ENCODE measurements at places on chromosomes 16 and 17. TPM values are rescaled to one million over a fixed set of nuclear protein-coding genes. Genes with fewer than 3 reads are reported as not detected.

- no peak for DNase-seq
Measured at GRCh38 chr17:19510903-19511302, 22.8 kb upstream of the SLC47A1 start.

GRCh38 chr17:6064868-6065267, 5.3 kb upstream of the WSCD1 start:
- no peak for DNase-seq

DNA sequence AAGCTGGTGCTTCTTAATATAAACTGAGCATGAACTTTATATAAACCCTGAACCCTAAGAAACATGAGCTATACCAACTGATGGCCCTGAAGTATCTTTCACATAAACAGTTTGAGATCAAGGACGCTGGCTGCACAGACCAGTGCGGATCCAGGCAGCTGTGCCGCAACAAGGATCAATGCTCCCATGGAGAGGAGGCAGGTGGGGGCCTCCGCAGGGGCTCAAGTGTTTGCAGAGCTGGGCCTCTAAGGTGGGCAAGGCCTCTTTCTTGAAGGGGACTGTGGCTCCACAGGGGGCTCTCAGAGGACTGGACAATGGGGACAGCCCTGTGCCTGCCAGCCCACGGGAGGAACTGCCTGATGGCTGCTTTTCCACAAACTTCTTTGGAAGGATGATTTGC, 46.0 kb downstream of the NDEL1 start:
- no peak for DNase-seq

DNA sequence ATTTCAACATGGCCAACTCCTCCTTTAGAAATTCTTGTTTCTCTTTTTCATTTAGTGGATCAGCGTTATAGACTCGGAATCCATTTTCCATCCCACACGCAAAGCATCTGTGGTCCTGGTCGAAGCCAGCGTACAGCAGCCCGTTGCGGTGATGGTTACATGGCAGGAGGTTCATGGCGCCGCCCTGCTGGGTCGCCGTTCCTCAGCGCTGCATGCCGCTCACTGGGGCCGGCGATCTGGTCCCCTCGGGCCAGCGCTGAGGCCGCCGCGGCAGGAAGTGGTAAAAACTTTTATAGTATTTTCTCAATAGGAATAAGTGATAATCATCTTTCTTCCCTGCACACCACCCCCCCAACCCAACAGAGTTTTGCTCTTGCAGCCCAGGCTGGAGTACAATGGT, 29.9 kb upstream of the RHOT1 start:
- no peak for DNase-seq

- DNase-seq: no peak
Measured at GRCh38 chr17:39183045-39183444, 14.4 kb downstream of the CACNB1 start.

DNA sequence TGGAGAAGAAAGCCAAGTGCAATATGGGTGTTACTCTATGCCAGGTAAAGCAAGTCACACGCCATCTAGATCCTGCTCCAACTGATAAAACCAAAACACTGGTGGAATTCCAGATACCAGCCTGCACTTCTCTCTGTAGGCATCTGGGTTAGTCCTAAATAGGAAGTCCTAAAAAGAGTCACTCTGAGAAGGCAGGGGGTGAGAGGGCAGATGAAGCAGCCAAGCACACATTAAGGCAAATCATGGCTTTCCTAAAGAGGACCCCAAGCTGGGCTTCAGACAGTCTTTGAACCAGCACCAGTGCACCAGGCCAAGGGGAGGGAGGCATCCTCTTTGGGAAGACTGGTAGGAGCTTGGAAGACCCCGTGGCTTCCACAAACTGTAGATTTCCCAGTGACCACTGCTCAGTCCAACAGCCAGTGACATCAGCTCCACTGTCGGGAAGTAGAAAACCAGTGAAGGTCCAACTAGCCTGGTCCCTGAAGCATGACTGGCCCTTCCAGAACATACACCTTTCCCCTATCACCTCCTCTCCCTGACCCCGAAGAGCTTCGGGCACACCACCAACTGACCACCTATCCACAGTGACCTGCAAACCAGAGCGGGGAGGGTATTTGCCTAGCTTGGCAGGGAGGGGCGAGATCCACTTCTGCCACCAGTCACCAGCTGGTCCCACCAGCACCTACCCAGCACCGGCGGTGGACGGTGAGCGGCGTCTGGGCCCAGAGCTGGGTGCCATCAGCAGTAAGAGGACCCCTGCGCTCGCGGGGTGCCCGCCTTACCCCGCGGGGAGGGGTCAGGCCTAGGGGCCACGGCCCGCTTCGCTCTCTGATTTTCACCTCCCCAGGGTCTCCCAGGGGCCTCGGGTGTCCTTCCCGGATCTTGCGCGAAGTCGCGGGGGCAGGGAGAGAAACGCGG, 1.0 kb downstream of the LITAF start:
- DNase-seq: peak; percentile 41

DNA sequence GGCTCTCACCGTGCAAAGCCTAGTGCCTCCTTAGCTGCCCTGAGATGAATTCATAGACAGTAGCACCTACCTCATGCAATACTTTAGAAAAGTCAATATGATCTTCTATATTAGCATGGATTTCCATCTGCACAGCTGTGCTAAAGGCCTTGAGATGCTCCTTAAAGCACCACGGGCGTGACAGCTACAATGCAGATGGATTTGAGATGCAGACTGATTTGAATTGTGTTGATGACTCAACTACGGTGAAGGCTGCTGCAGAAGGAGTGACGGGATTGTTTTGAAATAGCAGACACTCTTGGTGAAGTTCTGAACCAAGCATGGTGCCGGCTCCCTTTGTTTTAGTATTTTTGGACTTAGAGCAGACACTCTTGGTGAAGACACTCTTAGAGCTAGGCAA, 88.2 kb downstream of the SPECC1 start:
- no peak for DNase-seq

GRCh38 chr17:59832883-59833379, 59.8 kb downstream of the TUBD1 start:
- no peak for DNase-seq

- DNase-seq: no peak
Measured at GRCh38 chr16:50304467-50305440, 38.4 kb downstream of the ADCY7 start.

- no peak for DNase-seq
Measured at GRCh38 chr16:79835194-79835593, 234.7 kb upstream of the MAF start.

DNA sequence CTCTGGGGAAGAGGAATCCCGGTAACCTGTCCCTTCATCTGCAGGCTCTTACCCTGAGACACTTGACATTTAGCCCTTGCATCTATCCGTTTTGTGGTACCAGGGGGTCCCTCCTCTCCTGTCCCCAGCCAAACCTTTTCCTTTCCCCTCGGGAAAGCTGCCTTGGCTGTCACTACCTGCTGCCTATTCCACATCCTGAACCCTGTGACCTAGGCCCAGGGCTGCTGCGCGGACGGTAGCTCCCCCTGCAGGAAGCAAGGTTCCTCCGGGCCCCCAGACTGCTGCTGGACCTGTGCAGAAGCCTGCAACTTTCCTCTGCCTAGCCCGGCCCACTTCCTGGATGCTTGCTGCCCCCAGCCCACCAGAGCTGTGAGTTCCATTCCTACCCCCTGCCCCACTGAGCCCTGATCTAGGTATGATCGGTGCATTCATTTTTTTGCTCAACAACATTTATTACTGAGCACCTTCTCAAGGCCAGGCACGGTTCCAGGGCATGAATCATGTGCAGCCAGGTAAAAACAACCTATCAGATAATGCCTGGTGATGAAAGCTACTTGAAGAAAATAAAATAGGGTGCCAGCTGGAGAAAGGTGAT, 10.5 kb upstream of the ALDOA start:
- peak; percentile 64 for DNase-seq

DNA sequence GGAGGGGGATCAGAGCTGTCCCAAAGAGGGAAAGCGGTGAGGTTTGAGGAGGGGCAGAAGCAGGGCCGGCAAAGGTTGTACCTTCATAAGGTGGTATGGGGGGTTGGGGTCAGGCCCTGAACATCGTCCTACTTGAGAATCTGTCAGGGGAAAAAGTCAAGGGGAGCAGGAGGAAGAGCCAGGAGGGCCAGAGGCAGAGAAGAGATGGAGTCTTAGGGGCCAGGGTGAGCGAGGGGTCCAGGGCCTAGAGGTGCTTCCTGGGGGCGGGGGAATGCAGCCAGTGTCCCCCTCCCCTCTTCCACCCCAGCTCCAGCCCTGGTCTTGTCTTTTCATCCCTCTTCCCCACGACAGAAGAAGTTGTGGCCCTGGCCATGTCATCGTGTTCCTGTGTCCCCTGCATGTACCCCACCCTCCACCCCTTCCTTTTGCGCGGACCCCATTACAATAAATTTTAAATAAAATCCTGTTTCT, 1.3 kb upstream of the PRRT2 start:
- DNase-seq: no peak

DNA sequence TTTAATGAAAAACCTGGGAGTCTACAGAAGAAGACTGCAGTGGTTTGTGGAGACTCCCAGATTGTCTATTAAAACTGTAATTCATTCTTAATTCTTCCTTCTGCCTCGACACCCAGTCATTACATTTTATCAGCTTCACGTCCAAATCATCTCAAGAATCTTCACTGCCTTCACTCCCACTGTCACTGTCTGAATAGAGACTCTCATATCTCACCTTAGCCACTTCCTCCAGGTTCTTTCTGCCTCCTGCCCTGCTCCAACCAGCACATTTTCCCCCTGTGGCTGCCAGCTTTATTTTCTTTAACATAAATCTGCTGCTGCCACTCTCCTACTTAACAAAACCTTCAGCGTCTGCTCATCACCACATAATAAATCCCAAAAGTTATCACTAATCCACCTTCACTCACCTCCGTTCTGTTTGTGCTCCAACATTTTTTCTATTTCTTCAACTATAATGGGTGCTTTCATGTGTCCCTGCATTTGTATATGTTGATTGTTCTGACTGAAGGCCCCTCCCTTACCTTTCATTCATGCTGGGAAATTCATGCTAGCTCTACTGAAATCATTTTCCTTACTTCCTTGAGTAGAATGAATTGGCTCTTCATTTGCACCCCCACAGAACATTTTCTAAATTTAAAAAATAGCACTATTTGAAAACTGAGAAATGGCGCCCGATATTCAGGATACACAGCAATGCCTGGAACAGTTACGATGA, 38.9 kb downstream of the KCNJ2 start:
- no peak for DNase-seq

- DNase-seq: no peak
Measured at GRCh38 chr17:28426081-28426519, 20.1 kb upstream of the SLC46A1 start.

GRCh38 chr16:24534620-24535019, 4.7 kb upstream of the RBBP6 start:
- no peak for DNase-seq

DNA sequence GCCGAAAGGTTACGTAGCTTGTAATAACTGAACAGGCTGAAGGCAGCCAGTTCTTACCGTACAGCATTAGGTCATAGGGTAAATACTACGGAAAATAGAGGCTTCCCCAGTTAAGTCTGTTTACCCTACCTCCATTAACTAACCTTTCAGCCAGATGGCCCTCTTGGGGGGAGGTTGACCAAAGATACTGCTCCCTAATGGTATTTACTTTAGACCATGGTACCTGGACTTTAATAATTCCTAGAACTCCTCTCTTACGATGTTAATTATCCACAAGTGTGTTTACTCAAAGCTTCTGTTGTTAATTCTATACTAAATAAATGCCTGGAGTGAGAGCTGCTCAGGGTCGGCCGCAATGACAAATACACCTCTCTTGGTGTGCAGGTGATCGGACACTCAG, 9.8 kb upstream of the ADAT1 start:
- no peak for DNase-seq

DNA sequence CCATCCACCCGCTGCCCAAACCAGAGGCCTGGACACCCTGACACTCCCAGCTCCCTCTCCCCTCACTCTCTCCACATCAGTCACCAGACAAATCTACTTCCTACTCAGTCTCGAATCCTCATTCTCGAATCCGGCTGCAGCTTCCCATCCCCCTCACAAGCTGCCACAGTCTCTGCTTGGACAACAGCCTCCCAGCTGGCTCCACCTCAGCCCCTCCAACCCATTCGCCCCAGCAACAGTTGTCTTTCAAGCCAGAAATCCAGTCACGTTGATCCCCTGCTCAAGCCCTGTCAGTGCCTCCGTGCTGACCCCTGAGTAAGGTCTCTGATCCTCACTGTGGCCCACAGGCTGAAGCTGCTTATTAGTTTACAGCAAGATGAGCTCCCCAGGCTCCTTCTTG, 44.2 kb upstream of the MTSS2 start:
- no peak for DNase-seq

DNA sequence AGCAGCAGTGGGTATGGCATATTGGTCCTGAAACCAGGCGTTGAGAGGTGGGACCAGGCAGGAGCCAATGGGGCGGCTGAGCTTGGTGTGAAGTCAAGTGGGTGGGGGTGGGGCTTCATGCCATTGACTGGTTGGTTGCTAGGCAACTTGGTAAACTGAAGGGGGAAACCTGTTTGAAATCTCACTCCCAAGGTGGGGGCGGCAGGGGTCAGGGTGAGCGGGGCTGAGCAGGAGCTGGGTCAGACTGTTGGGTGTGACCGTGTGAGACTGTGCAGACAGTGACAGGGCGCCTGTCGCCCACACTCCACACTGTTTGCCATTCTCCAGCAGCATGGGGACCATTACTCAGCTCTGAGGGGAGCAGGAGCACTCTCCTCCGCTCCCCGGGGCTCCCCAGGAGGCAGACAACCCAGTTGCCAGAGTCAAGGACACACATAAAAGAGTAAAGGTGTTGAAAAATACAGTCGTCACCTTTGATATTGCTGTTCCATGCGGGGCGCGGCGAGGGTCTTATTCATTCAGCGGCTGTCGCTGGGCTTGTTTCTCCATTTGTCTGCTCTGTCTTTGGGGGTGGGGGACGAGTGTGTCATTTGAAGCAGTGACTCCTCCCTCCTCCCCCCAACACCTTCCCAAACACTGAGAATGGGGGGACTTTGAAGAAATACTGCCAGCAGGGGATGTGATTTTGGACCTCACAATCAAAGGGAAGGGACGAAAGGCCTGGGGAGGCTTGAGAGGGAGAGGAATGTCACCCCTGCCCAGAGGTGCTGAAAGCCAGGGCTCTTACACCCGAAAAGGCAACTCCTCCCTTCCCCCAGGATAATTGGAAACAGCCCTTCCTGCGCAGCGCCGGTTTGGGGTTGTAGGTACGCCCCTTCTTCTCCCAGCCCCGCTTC, 1.2 kb upstream of the EFNB3 start:
- DNase-seq: peak; percentile 43

GRCh38 chr17:13562271-13562800, 39.4 kb downstream of the HS3ST3A1 start:
- no peak for DNase-seq

DNA sequence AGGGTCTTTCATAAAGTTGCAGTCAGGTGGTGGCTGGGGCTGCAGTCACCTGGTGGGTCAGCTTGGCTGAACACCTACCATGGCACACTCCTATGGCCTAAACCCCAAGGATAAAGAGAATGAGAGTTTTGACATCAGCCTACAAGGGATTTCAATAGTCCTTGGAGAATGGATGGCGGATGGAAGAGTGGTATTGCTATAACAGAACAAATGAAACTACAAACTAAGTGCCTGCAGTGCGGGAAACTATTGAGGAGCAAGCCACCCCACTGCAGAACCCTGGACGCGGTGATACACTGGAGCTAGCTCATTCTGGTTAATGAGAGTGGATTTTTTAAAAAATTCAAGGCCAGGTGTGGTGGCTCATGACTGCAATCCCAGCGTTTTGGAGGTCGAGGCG, 3.0 kb upstream of the PRPSAP2 start:
- no peak for DNase-seq

ZFHX3 gene
- total RNA-seq: 0.40 TPM

MSRB1 gene
- total RNA-seq: 22.4 TPM

DBNDD1 gene
- 0.82 TPM for total RNA-seq

NPB gene
- total RNA-seq: not detected

DLX3 gene
- 0.16 TPM for total RNA-seq

UTS2R gene
- not detected for total RNA-seq

KRTAP1-1 gene
- not detected for total RNA-seq

ABCC1 gene
- 61.9 TPM for total RNA-seq

PARD6A gene
- total RNA-seq: 7.8 TPM
